Bronchial epithelial cell (primary cell): ENCODE measurements at places on chromosomes 11 and 22.

- no peak for DNase-seq
Measured at GRCh38 chr11:127412722-127413380, 412.3 kb upstream of the KIRREL3 start.

DNA sequence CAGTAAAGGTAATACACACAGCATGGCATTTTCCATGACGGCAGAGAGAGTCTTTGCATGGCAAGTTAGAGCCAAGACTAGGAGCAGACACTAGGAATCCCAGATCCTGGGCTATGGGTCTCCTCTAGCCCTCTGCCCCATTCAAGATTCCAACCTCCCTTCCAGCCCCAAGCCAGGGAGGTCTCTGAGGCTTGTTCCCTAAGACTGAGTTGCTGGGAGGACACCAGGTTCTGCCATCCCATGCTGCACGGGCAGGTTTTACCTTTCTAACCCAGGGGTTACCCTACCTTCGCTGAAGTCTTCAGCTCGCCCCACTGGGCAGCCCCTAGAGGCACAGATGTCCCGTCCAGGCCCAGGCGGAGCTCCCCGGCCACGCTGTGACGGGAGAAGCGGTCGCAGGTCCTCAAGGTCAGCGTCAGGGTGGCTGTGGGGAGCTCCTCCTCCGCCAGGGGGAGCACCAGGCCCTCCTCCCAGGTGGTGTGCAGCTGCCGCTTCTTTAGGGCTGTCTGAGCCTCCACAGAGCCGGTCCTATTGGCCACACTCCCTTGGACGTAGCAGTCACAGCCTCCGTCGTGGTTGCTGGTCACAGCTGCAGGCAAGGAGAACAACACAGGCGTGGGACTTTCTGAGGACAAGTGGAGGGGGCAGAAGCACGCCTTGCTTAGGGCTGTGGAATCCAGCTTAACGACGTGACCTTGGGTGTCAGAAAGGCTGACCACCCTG lies 33.8 kb downstream of the SYT13 start:
- peak; percentile 26 for DNase-seq

GRCh38 chr22:50626850-50627641 lies 906 bp downstream of the ARSA start:
- no peak for DNase-seq

- no peak for DNase-seq
Measured at GRCh38 chr11:112229746-112230433, 3.7 kb downstream of the PTS start.

DNA sequence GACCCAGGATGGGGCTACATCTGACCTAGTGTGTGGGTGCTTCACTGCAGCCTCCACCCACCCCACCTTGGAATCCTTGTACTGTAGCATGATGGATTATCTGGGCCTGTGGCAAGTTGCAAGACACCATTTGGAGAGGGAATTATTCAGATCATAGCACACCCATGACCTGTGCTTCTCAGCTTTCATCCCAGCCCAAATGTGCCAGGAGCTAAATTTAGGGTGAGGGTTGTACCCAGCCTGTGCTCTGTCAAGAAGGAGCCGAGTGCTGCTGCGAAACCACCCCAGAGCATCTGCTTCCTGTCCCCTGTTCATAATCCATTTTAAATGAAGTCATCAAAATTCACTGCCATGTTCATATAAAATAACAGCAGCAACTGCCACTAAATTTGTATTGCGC lies 394.5 kb downstream of the SHANK2 start:
- DNase-seq: no peak

DNA sequence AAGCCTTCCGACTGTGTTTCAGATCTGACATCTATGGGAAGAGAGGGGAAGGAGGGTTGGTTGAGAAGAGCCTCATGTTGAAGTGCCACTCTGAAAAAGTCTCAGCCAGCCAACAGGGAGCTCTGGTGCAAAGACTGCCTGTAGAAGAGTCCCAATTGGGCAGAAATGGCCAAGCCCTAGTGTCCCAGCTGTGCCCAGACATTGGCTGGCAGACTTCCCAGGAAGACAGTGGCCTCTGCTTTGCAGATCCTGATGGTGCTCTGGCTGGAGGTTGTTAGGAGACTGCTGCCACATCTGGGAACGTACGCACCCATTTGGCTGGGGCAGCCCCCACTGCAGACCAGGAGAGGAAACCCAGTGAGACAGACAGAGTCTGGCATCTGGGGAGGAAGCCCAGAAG lies 3.2 kb upstream of the PLA2G3 start:
- no peak for DNase-seq

DNA sequence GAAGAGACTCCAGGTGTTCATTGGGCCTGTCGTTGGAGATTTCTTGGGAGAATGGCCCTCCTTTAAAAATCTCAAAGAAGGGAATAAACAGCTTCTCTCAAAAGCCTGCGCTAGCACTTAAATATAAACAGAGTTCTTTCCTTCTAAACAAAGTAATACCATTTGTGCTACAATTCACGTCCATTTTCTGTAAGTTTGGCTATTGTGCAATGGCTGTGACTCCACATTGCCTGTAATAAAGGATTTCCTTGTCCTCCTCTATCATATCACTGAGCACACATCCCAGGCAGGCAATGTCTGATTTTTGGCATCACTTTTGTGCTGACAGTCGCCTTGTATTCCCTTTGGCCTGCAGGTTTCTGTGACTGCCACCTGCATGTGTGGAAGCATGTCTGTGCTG lies 4.9 kb upstream of the ADAMTS8 start:
- no peak for DNase-seq

DNA sequence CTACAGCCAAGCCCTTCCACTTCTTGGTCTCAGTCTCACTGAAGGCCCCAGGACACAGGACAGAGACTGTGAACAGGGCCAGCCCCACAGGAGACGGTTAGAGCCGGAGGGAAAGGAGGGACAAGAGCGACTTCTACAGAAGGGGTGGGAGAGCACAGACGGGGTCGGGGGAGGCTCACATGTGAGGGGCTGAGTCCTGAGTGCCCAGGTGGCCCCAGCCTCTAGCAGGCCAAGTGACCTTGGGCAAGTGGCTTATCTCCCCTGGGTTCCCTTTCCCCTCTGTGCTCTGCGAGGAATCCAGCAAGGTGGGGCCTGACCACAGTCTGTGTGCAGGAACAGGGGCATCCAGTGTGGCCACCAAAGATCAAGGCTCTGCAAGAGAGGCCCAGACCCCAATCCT lies 102.6 kb upstream of the LMO1 start:
- DNase-seq: no peak
